ENCODE measurements at places on chromosomes 3 and 15. TPM values are rescaled to one million over a fixed set of nuclear protein-coding genes. Genes with fewer than 3 reads are reported as not detected.

The DPPA2 gene
- total RNA-seq, result not detected

The PEX5L gene
- total RNA-seq, result 0.40 TPM

The TMEM207 gene
- 2.9 TPM for total RNA-seq

The CNTN4 gene
- total RNA-seq, result 35.2 TPM

The PTH1R gene
- 14.5 TPM for total RNA-seq

- DNase-seq, result no peak
Measured at GRCh38 chr3:45283471-45283870, 57.4 kb upstream of the TMEM158 start.

DNA sequence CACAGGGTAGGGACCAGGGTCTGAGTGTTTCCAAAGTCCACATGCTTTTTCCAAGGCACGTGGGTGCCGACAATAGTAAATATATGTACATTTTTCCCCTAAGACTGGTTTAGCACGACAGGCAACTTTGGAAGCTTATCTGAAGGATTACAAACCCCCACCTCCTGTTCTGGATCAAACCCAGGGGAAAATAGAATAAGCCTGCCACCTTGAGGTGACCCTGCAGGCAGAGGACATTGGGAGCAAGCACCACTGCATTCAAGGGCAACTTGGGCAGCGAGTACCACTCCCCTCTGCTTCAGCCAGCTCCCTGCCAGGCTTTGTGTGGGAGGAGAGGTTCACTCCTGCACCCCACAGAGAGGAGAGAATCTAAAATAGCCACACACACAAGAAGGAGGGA, 44.8 kb downstream of the KBTBD12 start:
- DNase-seq, result peak; percentile 71

DNA sequence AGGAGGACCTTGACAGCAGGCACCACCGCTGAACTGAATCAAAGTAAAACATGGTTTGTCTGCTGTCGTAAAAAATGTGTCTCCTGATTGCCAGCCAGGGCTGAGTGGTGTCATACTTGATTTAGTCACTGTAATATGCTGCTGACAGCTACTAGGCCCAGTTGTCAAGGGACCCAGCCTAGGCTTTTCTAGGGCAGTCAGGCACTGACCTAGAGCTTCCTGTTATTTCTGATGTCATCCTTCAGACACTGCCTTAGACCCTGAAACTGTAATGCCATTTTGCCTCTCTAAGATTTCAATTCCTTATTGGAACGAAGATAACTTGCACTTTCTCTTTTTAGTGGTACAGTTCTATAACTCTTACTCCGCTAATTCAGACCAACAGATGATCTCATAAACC, 2.6 kb upstream of the MRPL3 start:
- DNase-seq, result no peak

- peak; percentile 24 for DNase-seq
Measured at GRCh38 chr3:94115482-94115881, 52.6 kb downstream of the NSUN3 start.

Data from hepatocyte (in vitro differentiated cells).